ENCODE measurements at places on chromosomes 3 and 15.

GRCh38 chr15:62868507-62868906, 174.0 kb upstream of the TPM1 start:
- DNase-seq, result no peak

GRCh38 chr3:140586311-140586710, 91.6 kb upstream of the TRIM42 start:
- no peak for DNase-seq

DNA sequence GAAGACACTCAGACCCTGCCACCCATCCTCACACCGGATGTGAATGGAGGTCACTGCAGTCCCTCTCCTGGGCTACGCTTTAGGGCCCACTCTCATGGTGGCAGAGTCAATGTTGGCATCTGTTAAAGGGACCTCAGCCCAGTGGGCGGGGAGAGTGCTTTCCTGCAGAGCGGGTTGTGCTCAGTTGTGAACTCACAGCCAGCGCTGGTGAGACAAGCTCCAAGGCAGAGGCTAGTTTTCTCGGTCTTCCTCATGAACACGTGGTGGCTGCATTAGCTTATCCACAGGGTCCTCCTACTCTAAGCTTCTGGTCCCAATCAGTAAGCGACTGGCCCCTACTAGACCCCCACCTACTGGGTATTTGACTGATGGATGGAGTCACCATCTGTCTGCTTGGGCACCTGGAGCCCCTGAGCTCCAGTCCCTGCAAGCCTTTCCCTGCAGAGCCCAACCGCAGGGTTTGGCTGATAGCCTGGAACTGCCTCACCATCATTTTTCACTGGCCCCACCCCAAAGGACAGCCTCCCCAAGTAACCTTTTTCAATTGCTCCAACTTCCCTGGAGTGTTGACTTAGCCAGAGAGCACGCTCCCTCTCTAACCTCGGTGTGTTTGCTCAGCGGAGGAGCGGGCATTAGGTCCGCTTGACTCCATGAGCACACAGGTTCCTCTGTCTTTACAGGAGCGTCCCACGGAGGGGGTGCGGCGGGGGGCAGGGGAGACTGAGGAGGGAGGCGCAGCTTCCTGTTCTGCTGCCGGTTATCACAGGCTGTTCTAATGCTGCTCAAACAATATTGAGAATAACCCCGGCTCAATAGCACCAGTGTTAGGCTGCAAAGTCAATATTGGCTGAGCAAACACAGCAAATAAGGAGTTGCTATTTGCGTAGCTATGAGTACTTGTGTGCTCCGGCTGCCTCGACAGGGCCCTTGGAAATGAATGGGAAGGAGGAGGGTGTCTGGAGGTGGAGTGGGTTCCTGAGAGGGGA, 141.7 kb downstream of the RPLP1 start:
- DNase-seq, result no peak

GRCh38 chr3:94171954-94172353, 109.1 kb downstream of the NSUN3 start:
- no peak for DNase-seq

DNA sequence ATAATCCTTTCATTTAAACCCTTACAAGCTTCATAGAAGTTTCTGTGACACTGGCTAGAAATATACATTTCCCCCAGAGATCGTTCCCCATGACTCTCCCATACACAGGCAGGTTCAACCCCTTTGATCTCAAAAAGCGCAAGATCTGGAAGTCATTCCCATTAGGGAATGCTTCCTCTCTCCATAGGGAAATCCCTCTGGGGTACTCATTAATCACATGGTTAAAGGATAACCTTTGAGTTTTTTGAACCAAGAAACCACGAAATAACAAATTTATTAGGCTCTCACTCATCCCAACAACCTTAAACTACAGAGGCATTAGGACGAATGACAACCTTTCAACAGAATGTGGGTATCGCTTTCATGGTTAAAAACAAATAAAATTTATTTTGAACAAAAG, 211.9 kb upstream of the PRICKLE2 start:
- DNase-seq, result no peak

DNA sequence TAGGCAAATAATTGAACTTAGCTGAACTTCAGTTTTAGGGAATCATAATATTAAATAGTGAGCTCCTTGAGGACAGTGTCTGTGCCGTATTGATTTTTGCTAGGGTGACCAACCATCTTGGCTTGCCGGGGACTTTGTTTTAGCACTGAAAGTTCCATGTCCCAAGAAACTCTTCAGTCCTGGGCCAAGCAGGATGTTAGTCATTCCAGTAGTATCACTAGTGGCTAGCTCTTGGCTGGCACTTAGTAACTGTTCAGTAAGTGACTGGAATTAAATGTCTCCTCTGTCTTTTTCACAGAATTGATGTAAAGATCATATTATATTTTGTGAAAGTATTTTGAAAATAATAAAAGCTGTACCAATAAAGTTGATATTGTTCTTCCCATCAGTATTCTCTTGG, 42.3 kb downstream of the RSRC1 start:
- DNase-seq, result no peak

- DNase-seq, result no peak
Observed at GRCh38 chr15:90060797-90061196, 41.5 kb downstream of the IDH2 start.

DNA sequence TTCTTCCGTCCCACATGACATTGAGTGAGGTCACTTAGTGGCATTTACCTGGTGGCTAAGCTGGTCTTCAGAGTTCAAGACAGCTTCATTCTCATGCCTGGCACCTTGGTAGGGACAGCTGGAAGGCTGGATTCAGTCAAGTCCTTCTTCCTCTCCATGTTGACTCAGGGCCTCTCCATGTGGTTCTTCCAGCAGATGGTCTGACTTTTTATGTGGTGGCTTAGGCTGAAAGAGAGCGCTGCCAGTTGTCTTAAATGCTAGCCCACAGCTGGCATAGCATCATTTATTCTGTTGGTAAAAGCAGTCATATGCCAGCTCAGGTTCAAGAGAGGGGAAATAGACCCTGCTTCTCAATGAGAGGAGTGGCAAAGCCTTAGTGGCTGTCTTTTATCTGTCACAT, 53.0 kb upstream of the CTDSPL start:
- DNase-seq, result no peak

GRCh38 chr3:193563426-193563825, 8.7 kb upstream of the ATP13A4 start:
- no peak for DNase-seq

DNA sequence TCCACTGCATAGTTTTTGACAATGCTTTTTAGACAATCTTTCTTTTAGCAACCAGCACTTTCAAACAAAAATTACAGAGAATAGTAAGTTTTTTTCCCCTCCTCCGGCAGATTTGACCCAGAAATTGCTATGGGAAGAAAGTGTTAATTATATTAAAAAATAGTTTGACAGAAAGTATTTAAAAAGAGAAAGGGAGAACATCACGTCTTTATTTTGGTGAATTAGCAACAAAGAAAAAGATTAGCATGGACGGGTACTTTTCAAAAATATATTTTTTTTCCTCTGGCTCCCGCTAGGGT, 831 bp upstream of the KAT2B start:
- no peak for DNase-seq

- no peak for DNase-seq
Observed at GRCh38 chr3:77726517-77726916, 686.6 kb downstream of the ROBO2 start.

DNA sequence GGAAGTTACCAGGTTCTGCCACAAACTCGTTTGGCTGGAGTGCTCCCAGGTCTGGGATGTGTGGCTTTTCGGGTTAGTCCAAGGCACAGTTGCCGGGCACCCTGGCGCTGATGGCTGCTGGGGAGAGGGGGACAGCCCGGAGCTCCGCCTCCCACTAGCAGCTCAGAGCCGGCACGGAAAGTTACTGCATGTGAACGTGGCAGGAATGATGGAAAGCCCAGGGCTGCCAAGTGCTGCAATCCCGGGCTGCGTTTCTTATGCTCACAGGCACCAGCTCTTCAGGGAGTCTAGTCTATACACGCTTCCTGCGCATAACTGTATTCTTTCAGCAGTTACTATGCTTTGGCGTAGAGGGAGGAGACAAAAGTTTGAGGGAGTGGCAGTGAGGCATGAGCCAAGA, 141.8 kb upstream of the ICE2 start:
- no peak for DNase-seq

DNA sequence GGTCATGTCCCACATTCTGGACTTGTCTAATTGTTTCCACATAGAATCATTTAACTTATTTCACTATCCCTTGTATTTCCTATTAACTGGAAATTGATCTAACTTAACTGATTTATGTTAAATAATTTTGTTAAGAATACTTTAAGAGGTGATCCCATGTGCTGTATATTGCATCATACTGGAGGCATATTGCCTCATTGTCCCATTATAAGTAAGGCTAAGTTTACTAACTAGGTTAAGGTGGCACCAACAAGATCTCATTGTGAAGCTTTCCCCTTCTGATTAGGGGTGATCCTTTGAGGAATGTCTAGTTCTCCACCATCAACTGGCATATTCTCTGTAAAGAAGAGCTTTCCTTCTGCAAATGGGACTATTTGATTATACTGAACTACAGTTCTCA, 24.4 kb downstream of the MAP1A start:
- no peak for DNase-seq

- DNase-seq, result no peak
Observed at GRCh38 chr3:52243791-52244628, 1.5 kb upstream of the PPM1M start.

GRCh38 chr3:97810779-97811390, 10.9 kb upstream of the CRYBG3 start:
- no peak for DNase-seq

DNA sequence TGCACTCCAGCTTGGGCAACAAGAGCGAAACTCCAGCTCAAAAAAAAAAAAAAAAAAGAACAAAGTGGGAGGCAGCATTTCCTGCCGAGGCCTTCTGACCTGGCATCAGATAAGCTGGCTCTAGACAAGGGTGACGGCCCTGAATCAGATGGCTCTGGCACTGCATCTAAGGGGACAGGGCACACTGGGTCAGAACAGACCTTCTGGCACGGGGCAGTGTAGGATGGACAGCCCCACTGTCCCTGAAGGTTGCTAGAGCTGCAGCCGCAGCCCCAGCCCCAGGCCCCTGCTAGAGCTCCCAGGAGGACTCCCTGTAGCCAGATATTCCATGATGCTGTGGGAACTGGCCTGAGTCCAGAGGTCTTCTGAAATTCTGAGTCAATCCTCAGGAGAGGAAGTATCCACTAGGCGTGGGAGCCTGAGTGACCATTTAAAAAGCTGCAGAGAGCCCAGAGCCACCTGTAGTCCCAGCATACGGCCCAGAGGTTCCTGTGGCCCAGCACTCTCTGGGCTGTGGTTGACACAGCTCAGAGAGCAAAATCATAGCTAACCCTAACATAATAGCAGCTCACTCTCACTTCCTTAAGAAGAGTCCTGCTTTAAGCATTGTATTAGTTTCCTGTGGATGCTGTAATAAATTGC, 69.2 kb upstream of the MFGE8 start:
- DNase-seq, result no peak

DNA sequence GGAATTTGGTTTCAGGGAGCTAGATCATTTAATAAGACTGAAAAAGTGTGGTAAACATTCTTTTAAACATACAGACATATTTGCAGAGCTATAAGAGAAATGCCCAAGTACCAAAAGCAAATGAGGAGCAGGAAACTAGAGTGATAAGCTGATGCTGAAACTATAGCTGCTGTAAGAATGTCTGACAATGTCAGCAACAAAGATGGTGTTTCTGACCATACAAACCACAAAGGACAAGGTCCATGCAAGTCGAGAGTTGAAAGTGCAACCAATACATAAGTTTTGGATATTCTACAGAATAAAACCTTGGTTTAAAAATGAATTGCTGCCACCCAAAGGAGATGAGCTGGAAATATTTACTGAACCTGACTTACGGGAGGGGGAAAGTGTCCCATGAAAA, 610.2 kb downstream of the TBL1XR1 start:
- DNase-seq, result no peak

DNA sequence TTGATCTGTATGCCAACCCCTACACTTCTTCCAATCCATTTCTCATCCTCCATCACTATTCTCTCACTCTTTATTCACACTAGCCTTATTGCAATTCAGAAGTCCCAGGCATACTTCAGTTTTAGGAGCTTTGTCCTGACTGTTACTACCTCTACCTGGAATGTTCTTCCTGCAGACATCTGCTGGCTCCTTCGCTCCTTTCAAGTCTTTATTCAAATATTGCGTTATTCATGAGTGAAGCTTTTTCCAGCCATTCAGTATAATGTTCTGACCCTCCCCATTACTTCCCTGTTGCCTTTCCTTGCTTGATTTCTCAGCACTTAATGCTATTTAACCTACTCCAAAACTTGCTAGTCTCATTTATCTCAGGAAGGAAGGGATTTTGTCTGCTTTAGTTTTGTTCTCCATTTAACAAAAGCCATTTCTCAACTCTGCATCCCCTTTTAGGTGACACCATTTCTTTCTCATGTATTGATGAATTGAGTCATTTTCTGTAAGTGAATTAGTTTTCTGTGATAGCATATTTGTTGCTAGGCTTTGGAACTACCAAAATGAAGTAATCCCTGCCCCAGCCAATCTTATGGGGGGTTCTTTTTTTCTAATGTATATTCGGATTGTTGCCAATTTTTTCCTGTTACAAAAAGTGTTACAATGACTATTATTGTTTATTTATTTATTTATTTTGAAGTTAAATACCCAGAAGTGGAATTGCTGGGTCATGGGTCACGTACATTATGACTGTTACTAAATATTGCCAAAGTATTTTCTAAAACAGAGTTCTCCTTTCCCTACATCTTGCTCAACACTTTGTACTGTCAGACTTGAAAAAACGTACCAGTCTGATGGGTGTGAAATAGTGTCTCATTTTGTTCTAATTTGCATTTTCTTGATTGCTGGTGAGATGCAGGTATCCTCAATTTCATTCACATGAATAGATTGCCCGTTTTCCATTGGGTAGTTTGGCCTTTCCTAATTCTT, 9.4 kb downstream of the ATP11B start:
- no peak for DNase-seq

DNA sequence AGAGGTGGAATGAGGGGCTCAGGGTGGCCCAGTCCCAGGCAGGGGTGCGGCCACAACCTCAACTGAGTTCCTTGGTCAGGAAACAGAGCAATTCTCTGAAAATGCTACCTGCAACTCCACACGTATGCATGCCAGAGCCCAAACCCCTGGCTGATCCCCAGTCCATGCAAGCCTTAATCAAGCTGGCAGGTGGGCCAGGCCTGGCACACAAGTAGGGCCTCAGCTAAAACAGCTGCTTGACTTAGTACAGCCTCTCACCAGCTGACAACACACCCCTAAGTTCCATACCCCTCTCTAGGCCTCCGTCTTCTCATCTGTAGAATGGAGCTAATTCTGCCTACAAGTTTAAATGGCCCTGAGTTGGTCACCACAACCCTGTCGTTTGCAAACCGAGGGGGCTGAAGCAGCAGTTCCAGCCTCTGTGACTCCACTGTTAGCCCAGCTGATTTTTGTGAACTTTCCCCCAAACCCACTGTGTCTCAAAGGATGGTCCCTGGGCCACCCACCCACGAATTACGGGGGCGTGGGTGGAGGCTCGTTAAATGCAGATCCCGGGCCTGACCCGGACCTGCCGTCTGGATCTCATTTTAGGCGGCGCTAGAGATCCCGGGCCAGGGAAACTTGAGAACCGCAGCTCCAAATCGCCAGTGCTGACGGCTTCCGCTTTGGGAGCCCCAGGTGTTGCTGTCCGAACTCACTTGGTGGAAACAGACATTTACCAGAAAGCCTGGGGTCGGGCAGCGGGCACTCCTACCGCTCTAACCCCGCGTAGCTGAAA, 927 bp downstream of the CHDH start:
- DNase-seq, result no peak

All from stimulated activated CD8-positive, alpha-beta memory T cell treated with anti-CD3 and anti-CD28 coated beads, Interleukin-4, amount 100 ng/mL, for 1 hour (primary cell).